Mucosa of gallbladder (tissue), 1 donor: ENCODE measurements at places on chromosomes 6 and 20. TPM values are rescaled to one million over a fixed set of nuclear protein-coding genes. Genes with fewer than 3 reads are reported as not detected.

DNA sequence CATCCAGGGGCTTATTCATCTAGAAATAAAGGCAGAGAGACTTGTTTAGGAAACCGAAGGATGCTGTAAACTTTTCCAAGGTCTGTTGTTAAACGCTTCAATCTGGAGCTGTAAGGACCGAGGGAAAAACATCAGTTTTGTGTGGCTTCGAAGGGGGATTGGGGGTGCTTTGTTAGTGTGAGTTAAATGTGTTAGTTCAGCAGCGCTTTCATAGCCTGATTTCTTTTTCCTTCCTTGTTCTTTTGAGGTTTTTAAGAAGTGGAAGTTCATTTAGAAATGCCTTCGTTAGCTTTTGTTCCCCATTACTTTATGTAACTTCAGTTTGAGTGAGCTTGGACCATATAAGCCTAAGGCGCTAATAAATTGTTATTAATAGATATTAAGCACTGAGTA, 1.5 kb downstream of the ANKS1A start:
- no peak for DNase-seq

- no peak for DNase-seq
Observed at GRCh38 chr20:18188434-18188833, 50.8 kb downstream of the KAT14 start.

- DNase-seq = peak; percentile 9
Observed at GRCh38 chr20:58711266-58712051, 18.9 kb downstream of the NPEPL1 start.

- no peak for DNase-seq
Observed at GRCh38 chr6:141158740-141159139, 974.0 kb upstream of the GJE1 start.

GRCh38 chr6:51382847-51383246, 564.2 kb downstream of the TFAP2B start:
- no peak for DNase-seq

DNA sequence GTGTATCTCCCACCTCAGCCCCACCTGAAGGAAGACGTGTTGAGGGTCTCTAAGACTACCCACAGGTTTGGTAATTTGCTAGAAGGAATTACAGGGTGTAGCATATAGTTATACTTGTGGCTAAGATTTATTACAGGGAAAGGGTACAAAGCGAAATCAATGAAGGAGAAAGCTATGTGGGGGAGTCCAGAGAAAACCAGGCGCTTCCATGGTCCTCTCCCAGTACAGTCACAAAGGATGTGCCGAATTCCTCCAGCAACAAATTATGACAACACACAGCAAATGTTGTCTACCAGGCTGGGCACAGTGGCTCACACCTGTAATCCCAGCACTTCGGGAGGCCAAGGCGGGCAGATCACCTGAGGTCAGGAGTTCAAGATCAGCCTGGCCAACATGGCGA, 64.1 kb upstream of the TGM3 start:
- no peak for DNase-seq

- DNase-seq = no peak
Observed at GRCh38 chr6:3357678-3358077, 98.9 kb downstream of the PSMG4 start.

DNA sequence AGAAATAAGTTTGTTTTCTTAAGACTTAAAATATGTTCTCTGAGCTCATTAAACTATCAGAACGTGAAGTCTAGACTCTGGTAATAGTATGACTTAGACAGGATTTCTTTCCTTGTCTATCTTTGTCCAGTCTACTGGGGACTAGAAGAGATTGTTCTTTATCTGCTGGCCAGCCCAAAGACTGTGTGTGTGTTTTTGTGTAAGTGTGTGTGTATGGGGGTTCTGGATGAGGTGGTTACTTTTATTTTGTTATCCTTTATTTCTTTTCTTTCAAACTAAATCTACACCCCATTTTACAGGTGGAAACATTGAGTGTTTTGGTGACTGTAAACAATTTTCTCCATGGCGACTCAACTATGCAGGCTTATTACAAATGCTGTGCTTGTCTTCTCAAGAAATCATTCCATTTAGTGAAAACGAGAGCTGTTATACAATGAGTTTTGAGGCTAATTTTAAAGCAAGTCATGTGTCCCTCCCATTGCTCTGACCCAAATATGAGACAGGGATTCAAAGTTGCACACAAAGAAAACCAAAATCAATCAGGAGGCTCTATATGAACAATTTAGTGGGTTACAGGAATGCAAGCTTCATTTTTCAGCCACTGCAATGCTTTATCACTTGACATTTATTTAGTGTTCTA, 97.6 kb downstream of the ELOVL5 start:
- DNase-seq = no peak

GRCh38 chr6:90293319-90293953, 3.2 kb downstream of the BACH2 start:
- no peak for DNase-seq

- peak; percentile 82 for DNase-seq
Observed at GRCh38 chr20:36085686-36086267, 68.8 kb upstream of the EPB41L1 start.

Gene ARHGAP40
- not detected for total RNA-seq
